ENCODE measurements at places on chromosomes 5 and 9.

GRCh38 chr9:88218726-88219125 is 80.5 kb upstream of the SPATA31C2 start:
- DNase-seq, result no peak

GRCh38 chr5:123450640-123451039 is 27.4 kb upstream of the CEP120 start:
- no peak for DNase-seq

GRCh38 chr9:85130260-85130659 is 460.7 kb downstream of the NTRK2 start:
- no peak for DNase-seq

DNA sequence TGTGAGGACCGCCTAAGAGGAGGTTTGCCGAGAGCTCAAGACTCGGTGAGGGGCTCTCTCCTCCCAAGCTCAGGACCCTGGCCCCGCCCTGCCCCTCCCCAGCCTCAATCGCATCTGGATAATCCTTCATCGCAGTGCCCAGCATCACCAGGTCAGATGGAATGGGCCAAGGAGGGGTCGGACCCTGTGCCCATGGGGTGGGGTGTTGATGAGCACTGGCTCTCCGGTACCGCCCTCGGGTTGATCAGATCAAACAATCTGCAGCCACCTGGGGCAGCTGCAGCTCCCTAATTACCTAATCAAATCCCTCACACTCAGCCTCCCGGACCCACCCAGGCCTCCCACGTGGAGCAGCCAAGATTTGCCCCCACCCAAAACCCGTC is 24.4 kb upstream of the TDRD7 start:
- no peak for DNase-seq

DNA sequence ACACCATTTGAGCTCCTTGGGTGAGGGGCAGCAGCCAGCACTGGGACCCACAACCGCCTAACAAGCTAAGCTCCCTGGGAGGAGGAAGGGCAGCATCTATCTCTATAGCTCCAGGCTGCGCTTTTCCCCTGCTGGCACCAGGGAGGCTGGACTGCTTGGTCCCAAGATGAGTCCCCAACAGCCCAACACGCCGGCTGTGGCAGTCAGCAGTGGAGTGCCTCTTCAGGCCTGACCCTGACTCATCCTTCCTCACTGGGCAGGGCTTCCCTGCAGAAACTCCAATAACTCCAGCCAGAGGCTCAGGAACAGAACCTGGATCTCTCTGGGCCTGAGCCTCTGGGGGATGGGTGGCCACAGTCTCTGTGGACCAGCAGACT is 113.7 kb upstream of the ADAMTS16 start:
- DNase-seq, result no peak
